Caki2 (cell line): ENCODE measurements at places on chromosomes 6 and 20. TPM values are rescaled to one million over a fixed set of nuclear protein-coding genes. Genes with fewer than 3 reads are reported as not detected.
A peak's percentile ranks its signal among the peaks of the same experiment; 100 is the strongest.

DNA sequence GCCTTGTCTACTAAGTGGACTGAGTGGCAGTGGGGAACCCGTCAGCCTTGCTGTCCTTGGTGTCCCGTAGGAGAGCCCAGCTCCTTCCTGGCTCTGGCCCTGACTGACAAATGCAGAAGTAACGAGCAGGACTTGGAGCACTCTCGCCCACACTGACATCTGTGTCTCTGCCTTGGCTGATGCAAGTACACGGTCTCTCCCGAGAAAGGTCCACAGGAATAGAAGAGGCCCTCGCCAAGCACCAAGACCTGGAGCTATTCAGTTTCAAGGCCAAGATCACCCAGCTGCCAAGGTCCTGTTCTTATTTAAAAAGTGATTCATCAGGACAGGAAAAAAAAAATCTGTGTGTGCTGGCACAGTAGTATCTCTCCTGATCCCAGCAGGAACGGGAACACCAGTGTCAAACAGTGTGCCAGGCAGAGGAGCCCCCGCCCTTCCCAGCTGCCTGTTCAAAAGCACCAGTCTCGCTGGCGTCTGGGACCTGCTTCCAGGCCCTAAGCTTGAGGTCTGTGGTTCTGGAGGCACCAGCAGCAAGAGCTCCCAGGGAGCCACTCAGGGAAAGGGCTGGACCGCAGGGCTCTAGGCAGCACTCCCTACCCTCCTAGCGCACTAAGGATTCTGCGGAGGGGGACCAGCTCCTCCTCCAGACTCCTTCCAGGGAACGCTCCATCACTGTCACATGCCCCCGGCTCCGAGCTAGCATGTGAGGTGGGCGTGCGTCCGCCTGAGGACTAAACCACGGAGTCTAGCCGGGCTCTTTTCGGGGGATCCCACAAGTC lies 376.9 kb downstream of the RNGTT start:
- no peak for DNase-seq

DNA sequence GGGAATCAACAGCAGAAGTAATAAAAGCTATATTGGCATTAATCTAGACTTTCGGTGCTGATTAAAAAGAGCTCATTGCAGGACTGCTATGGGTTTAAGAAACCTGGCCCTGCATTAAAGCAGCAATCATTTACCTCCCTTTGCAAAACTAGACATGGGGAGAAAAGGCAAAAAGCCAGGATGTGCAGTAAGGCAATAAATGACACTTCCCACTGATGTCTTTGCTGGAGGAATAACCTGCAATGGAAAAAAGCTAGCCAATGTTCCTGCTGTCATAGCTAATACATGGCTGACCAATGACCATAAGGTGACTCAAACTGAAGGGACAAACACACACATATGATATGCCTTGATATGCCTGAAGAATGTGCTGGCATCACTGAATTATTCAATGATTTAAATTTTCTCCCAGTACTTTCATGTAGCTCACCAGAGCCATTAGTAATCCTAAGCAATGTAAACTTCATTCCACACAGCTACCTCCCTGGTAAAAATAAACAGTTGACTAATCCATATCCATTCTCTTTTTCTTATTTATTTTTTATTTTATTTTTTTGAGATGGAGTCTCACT lies 8.7 kb downstream of the DNAAF9 start:
- DNase-seq: no peak

DNA sequence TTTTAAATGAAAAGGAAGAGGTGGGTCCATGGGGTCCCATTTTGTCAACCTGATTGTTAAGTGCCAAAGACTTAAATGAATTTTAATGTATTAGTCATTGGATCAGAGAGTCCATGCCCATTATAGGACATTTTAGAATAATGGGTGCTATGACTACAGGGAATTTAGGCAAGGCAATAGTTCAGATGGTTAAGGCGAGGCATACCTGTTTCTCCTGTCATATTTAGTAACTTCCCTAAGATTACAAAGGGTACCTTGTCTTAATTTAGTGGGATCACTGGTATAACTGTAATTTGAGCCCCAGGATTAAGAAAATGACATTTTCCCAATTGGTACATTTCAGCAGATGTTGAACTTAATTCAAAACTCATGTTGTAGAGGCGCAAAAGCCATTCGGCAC lies 88.7 kb upstream of the RNF24 start:
- DNase-seq: no peak

- DNase-seq: no peak
Measured at GRCh38 chr6:35357677-35358076, 15.3 kb downstream of the PPARD start.

- no peak for DNase-seq
Measured at GRCh38 chr6:130666786-130667185, 160.4 kb upstream of the SMLR1 start.

DNA sequence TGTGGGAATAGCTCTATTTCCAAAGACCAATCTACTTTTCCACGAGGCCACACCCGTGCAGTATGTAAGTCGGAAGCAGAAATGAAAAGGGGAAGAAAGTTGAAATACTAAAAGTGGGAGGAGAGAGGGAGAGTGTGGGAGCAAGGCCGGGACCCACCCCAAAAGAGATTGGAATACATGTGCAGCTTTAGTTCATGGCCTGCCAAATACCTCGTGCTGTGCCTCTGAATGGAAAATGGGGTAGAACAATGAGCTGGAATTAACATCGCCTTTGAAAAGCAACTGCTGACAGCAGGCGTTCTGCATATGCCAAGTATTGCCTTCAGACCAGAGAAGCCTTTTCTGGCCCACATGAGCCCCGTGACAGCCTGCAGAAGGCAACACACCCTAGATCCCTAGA lies 155.6 kb downstream of the CD83 start:
- no peak for DNase-seq

DNA sequence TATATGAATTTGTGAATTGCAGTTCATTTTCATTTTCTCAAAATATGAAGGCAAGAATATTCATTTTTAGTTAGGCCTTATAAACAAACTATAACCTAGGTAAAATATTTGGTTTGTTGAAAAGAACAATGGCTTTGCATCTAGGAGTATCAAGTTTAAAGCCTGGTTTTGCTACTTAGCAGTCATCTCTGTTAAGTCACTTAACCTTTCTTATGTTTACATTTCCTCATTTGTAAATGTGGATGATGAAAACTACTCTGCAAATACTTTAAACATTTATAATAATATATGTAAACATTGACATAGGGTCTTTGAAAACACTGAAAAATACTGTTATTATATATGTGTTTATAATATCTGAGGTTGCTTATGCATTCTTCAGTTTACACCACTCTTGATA lies 135.5 kb downstream of the CENPW start:
- DNase-seq: no peak

DNA sequence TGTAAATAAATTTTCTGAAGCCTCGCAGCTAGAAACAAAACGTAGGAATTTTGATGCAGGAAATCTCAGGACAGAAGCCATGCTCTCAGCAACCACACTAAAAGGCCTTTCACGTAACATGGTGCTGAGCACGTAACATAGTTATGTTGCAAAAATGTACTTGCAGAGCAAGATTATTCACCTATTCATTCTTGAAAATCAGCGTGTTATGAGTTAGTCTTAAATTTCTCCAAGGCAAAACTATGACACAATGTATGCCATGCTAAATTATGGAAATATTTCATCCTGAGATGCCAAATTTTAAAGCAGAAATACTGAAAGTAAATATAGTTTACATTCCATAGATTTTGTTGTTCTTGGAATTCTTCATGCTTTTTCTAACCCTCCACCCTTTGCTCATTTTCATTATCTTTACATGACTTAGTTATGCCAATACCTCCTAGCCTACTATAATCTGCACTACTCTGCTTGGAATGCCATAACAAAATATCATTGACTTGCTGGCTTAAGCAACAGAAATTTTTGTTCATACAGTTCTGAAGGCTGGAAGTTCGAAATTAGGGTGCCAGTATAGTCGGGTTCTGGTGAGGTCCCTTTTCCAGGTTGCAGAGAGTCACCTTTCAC lies 179.8 kb upstream of the BMP5 start:
- DNase-seq: no peak

DNA sequence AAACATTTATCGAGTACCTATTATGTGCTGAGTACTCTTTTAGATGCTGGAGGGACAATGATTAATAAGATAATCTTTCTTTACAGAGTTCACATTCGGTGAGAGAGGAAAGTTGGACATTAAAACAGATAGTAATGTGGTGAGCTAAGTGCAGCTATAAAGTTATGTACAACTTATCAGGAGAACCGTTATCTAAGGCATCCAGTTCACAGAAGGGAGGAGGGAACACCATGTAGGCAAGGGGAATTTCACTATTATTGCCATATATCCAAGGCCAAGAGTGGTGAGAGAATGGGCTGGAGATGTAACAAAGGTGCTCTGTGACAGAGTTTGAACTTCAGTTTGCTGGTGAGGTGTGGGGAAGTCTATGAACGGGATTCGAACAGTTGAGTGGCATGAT lies 105.8 kb downstream of the CARMIL1 start:
- DNase-seq: no peak

DNA sequence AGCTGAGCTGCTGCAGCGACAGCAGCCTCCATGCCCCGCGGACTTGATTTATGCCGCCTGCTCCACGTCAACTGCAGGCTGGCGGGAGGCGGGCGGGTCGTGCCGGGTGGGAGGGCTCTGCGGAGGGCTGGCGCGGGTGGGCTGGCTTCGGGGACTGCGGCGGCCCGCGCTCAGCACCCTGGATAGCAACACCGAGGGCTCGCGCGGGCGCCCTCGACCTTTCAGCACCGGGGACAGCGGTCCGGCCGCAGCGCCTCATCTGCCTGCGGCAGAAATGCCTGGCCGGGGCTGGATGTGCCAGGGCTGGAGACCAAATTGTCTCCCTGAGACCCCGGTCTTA lies 792 bp downstream of the SNAP25 start:
- DNase-seq: peak; percentile 85

- no peak for DNase-seq
Measured at GRCh38 chr20:21702553-21703470, 2.7 kb upstream of the PAX1 start.

DNA sequence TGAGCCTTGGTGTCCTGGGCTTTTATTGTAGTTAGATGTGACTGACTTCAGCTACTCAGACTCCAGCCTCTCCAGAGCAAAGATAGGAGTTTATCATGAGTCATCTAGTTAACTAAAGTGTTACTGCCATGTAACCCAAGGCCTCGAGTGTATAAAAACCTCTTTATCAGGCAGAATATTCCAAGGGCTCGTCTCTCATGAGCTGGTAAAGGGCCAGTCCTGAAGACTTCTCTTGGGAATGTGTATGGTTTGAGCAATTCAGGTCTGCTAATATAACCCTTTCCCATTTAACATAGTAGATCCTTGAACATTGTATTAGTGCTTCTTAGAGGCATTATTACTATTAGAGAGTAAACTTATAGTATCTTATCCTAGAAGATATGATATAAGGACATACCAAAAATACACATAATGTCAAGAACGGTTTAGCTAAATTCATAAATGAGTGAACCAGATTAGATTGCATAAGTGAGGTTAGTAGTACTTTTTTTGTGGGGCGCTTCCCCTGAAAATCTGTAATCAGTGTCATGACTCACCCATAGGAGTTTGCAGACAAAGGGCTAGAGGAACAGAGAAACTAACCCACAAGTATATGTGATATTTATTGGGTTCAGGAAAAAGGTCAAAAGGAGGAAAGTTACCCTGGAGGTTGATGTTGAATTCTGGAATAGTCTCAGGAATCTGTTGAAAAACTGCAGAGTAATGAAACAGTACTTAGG lies 16.0 kb downstream of the DSE start:
- peak; percentile 44 for DNase-seq

DNA sequence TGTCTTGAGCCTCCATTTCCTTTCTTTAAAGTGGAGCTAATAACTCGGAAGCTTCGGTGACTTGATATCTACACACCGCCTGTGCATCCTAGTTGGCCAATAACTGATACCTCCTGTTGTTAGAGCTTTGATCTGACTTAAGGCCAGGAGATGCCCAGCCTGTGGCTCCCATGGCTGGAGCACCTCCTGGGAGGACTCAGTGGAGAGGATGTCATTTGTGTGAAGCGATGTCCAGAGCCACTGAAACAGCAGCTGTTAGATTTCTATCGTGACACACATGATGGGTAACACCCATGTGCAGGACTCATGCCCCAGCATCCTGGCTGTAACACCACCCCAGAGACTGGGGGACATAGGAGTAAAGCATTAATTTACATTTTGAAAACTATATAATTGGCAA lies 30.8 kb downstream of the SDCBP2 start:
- no peak for DNase-seq

DNA sequence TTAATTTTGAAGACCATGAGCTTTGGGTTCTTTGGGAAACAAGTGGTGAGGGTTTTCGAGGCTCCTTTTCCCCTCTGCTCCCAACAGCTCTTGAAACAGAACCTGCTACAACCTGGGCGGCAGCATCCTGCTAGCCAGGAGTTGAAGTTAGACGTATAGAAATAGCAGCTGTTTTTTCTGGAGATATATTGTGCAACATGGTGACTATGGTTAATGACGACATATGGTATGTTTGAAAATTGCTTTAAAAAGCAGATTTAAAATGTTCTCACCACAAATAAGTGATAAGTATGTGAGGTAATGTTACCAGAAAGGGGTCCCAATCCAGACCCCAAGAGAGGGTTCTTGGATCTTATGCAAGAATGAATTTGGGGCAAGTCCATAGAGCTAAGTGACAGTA lies 138.9 kb downstream of the PDE7B start:
- DNase-seq: no peak

GRCh38 chr20:24766826-24767622 lies 182.0 kb upstream of the CST7 start:
- DNase-seq: no peak

DNA sequence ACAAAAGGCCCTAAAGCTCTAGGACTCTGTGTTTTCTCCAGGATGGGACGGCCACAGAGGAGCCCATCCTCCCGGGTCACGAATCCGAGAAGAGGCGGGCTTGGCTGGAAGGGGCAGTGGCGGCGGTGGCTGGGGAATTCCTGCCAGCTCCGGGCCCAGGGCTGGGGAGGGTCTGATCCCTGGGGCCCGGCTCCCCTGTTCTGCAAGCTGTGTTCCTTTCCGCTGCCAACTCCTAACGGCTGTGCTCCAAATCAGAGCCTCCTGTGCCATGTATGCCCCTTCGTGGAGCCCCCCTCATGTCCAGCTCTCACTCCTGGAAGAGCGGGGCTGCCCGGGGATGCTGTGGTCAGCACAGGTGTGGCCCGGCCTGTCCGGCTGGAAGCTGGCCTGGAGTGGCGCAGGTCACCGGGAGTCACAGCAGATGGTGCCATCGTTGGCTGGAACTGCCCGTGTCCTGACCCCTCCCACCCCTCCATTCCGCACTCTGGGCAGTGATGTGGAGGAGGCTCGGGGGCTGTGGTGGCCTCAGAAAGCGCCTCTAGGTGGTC lies 88.2 kb upstream of the MPC1 start:
- no peak for DNase-seq

- DNase-seq: no peak
Measured at GRCh38 chr6:159152041-159152440, 17.2 kb upstream of the FNDC1 start.

The POU5F1 gene
- 0.09 and 26.0 TPM in 2 replicates for total RNA-seq

The HLA-DRA gene
- not detected in 2 replicates for total RNA-seq

The LY86 gene
- total RNA-seq: not detected in 2 replicates

The LYRM4 gene
- 39.1 and 42.3 TPM in 2 replicates for total RNA-seq
